IPS-NIHi11 (cell line): ENCODE measurements at places on chromosomes 4 and X.

- DNase-seq = no peak
These were observed 1.2 kb downstream of the SLC39A8 start for GRCh38 chr4:102343964-102344519.

DNA sequence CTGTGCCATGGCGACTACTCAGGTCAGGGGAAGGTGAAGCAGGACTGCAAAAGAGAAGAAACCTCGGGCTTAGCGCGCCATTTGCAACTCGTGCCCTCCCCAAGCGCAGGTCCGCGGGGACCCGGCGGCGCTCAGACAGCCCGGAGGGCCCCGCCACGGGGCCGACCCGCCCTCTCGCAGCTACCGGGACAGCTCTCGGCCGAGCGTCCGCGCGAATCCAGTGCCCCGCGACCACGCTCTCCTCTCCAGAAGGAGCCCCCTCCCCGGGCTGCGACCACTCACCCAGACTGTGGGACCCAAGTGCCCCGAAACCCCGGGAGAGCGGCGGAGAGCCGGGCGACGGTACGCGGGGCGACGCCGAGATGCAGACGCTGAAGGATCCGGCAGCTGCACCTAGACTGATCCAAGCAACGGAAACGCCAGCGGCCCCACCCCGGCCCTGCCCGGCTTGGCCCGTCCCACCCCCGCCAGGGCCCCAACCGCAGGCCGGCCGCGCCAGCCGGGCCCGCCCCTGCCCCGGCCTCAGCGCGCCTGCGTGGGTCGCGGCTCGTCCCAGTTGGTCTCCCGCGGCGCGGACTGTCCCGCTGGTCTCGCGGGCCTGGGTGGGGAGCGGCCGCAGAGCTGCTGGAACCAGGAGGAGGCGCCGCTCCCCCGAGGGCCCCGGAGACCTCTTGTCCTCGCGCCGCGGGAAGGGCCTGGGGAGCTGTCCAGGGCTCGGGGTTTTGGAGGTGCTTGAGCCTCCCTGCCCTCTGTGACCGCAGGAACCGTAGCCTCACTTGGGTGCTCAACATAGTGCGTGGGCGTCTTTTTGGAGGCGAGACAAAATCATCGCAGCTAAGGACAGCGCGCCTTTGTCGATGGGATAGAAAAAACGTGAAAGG, at the start of gene ANXA5:
Gene ANXA5 (minus strand): TSS at position 400 of the 881 bp plus-strand sequence. CDS start 391 bp downstream, at position 9.
- peak; percentile 88 for DNase-seq

DNA sequence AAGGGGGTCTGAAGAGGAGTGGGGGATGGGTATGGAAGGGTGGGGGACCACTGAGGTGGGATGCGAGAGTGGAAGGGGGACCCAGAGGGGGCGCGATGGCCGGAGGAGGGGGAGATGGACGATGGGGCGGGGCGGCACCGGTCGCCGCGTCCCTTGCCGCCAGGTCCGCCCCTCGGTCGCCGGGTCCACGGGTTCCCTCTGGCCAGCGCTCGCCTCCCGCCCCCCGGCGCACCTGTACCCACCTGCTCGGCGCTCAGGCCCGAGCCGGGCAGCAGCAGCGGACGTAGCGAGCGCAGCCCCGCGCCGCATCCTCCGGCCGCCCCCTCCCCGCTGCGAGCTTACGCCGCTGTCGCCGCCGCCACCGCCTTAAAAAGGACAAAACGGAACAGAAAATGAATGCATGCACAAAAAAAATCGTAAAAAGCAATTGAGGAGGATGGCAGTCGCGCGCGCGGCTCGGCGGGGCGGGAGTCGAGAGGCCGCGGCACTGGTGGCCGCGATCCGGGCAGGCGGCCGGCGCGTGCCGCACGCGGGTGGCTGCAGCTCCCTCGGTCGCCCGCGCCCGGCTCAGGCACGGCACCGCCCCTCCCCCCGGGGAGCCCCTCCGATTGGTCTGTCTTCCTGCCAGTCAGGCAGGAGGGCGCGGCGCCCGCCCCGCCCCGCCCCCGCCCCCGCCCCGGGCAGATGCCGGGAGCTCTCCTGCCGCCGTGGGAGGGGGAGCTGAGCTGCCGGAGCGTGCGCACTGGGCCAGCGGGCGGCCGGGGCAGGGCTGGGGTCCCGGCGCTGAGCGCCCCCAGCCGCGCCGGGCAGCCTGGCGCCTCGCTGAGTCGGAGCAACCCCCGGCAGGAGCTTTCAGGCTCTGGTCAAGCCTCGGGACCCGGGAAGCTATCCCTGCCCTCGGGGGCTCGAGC, at the start of gene JAKMIP1:
Gene JAKMIP1 (minus strand): TSS at position 539 of the 911 bp plus-strand sequence. CDS start 87,699 bp downstream, outside the sequence.
- DNase-seq = peak; percentile 98

- DNase-seq = no peak
These were observed 33.5 kb downstream of the SNX25 start for GRCh38 chr4:185242749-185243533.

DNA sequence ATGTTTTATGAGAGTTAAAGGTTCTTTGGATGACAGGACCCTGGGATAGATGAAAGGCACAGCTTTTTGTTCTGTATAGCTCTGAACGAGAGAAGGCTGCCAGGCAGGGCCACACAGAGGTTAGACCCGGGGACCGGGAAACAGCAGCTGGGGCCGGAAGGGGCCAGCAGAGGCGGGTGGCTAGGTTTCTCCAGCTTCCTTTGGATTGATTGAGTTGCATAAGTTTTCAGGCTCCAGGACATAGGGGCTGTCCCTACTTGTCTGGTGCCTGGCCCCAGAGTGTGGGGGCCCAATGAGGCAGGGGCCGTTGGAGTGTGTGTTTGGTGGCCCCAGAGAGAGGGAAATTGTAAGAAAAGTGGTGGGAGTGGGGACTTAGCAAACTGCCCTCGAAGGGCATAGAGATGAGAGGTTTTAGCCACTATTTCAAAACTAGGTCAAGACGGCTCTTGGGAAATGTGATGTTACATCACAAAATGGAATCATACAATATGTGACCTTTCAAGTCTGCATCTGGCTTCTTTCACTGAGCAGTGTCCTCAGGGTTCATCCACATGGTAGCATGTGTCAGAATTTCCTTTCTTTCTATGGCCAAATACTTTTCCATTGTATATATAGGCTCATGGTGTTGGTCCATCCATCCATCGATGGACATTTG, 3.7 kb downstream of the ZFP92 start:
- DNase-seq = no peak

DNA sequence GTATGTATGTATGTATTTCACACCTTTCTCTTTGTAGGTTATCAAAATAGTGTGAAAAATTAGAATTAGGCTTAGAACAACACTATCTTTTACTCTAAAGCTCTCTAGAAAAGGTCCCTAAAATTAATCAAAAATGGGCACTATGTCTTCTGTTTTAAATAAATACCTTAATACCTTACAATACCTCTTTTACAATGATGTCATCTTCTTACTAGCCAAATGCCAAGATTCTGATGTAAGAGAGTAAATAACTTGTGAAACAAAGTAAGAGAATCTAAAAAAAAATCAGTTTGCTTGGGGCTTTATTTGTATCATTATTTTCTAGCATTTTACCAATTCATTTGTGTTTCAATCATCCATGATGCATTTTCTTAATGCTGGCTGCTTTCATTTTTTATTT, 402.2 kb upstream of the MAGEB2 start:
- no peak for DNase-seq

DNA sequence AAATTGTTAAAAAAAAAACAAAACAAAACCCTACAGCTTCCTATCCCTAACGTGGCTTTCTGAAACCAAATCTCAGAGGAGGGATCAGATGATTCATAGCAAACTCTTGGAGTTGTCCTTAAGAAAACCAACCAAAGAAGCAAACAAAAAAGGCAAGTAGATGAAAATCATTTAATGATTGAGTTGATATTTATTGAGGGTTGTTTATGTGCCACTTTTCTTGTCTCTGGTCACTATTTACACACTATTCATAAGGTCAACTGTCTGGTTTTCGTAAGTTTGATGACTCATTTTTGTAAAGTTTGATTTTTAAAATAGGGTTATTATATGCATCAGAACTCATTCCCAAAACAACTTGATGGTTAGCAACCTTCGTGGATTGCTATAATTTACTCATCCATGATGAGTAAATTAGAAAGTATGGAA, 133.4 kb downstream of the UNC5C start:
- DNase-seq = no peak

- no peak for DNase-seq
These were observed 7.6 kb downstream of the NEUROG2 start for GRCh38 chr4:112508356-112508755.

DNA sequence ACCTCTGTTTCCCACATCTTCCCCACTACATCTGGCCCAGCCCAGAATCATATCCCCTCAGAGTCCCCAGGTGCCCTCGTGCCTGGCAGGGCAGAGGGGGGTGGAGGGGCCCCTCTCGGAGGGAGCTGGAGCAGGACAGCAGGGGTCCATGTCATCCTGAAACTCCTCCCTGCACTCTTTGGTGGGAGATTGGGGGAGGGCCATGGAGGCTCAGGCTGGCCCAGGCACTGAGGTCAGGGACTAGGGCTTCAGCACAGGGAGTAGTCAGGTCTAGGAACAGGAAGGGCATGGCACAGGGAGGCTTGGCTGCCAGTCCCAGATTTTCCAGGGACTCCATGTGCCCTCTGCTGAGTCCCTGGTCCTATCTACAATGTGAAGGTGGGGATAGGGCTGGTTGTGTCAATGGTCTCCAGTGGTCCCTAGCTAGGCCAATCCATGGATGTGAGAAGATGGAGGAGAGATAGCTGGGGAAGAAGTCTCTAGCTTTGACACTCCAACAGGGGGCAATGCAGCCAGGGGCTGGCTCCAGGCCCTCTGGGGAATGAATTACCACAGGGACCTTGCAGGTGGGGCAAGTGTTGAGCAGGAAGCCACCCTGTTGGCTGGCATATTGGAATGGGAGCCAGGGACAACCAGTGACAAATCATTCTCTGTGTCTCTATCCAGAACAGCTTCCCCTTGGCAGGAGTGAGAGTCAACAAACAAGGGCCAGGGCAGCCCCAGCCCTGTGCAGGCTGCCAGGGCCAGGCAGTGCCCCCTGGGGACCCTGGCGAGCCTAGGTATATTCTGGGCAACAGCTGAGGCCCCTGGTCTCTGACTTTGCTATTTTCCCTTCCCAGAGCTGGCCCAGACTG, 154.4 kb downstream of the EFNB1 start:
- no peak for DNase-seq

GRCh38 chr4:44150091-44150576, 298.5 kb downstream of the KCTD8 start:
- DNase-seq = no peak

- no peak for DNase-seq
These were observed at the start of gene MAGEA10 for GRCh38 chrX:152138388-152138784. Gene MAGEA10, minus strand, starts transcription at chrX:152138577. Its CDS starts 2,957 bp downstream, at chrX:152135620.

DNA sequence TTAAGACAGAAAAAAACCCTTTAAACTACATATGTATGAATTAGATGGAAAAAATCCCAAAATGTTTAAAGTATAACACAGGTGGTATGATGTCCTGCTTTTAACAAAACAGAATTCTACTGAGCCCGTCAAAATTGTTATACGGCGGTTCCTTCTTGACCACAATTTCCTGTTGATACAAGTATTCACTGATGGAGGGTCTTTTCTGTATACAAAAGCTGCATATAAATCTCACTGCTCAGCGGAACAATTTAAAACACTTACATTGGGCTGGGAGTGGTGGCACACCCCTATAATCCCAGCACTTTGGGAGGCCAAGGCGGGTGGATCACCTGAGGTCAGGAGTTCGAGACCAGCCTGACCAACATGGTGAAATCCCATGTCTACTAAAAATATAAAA, 62.4 kb downstream of the RPS6KA3 start:
- no peak for DNase-seq

- no peak for DNase-seq
These were observed 15.8 kb upstream of the DHRSX start for GRCh38 chrX:2516623-2517022.

DNA sequence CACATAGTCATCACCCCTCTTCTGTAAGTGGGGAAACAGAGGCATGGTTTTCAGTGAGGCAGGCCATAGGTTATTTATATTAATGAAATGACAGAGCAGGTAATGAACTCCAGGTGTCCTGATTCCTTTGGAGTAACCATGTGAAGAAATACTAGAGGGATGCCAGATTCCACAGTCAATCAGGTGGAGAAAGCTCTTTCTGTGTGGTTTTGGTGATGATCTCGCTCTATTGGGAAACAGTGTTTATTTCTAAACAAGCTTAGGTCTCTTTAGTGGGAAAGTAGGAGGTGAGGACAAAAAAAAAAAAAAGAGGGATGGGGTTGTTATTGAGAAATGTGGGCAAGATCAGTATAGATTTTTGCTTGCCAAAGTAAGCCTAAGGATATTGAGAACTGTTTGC, 12.2 kb downstream of the DOCK11 start:
- DNase-seq = no peak

GRCh38 chrX:22912616-22913015, 87.1 kb upstream of the DDX53 start:
- DNase-seq = no peak

DNA sequence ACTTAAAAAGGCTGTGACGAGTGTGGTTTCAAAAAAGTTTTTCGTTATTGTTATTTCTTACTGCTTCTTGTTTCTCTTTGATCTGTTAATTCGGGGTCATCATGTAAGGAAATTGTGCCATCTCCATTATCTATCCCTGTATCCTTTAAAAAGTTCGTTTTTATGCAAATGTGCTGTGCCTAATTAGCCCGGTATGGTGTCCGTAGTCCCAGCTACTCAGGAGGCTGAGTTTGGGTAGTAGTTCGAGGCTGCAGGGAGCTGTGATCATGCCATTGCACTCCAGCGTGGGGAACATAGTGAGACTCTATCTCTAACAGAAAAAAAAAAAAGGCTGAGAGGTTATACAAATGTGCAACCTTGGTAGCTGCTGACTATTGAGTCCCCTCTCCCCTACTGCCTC, 45.1 kb downstream of the ARL9 start:
- no peak for DNase-seq

DNA sequence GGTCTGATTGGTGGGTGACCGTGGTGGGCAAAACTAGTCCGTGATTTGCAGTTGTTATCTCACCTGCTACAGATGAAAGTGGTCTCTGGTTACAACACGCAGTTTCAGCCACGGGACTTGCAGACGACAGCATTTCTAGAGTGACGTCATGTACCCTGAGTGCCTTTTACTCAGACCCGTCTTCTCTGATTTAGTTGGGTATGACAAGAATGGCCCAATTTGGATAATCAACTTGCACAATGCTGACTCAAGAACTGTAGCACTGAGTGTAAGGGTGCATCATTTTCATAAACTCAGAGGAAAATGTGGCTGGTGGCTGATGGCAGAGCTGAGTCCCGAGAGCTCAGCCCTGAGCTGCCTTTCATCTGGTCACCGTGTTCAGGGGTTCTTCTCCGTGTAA, 281.4 kb upstream of the FRG1 start:
- DNase-seq = no peak

- DNase-seq = no peak
These were observed 36.0 kb downstream of the P2RY8 start for GRCh38 chrX:1500701-1501624.

- DNase-seq = no peak
These were observed 225.6 kb downstream of the ANTXR2 start for GRCh38 chr4:79847411-79847810.

DNA sequence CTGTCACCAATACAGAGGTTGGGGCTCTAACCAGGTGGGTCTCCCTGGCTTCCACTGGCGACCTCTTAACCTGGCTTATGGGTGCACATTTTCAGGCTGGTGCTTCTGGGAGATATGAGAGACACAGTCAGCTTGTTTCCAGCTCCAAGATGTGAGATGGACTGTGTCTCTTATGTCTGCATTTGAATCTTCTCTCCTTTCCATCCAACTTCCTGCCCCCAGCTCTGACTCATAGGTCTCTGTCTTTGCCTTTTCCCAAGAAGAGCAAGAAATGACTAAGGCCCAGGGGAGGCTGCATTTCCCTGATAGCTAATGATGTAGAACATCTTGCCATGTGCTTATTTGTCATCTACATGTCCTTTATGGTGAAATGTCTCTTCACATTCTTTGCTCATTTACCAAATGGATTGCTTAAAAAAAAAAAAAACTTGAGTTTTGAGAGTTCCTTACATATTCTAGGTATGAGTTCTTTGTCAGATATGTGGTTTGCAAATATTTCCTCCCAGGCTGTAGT, 3.2 kb upstream of the UXT start:
- no peak for DNase-seq
